ENCODE measurements at places on chromosomes 12 and 14. TPM values are rescaled to one million over a fixed set of nuclear protein-coding genes. Genes with fewer than 3 reads are reported as not detected.

DNA sequence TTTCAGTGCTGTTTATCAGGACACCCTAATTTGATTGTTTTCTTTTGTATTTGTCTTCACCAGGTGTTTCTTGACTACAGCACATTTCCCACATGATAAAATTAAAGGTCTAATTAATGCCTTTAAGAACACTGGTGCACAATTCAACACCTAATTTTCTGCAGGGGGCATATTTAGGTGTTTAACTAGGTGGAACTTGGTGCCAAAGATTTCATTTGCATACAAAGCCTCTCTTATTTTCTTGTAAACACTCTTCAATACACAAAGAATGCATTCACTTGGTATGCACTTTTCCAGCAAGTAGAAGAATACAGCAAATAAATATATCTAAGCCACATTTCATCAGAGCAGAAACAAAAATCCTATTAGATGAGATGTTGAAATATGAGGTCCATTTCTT lies 646.2 kb upstream of the FOXG1 start:
- DNase-seq, result no peak
- H3K4me3 ChIP-seq, result no peak overlapping the region
- no peaks in the 10 kb centered on the region for H3K27me3 ChIP-seq
- H3K4me1 ChIP-seq, result no peaks in the 10 kb centered on the region

- H3K4me3 ChIP-seq, result no peak overlapping the region
- H3K36me3 ChIP-seq, result no peaks in the 10 kb centered on the region
- H3K27ac ChIP-seq, result no peak overlapping the region
- no peaks in the 10 kb centered on the region for H3K4me1 ChIP-seq
- no peaks in the 10 kb centered on the region for H3K27me3 ChIP-seq
- no peak for DNase-seq
These were observed 91.8 kb upstream of the ATP2B1 start for GRCh38 chr12:89800435-89800834.

DNA sequence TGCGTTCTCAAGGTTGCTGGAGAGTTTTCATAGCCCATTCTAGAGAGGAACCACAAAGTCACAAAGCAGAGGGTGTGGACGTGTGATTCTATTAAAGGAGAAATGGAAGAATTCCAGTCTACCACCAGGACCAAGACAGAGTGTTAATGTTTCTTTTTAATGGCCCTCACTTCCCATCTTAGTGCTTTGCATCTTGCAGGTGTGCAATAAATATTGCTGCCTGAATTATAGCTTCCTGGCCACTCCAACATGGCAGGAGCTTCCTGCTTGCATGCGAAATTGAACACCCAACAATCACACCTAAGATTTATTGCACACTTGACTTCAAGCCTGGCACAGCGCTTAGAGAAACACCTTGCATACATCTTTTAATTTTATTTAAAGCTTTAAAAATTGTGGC lies 22.4 kb upstream of the PPP1CC start:
- no peaks in the 10 kb centered on the region for H3K4me1 ChIP-seq
- DNase-seq, result no peak
- no peaks in the 10 kb centered on the region for H3K27me3 ChIP-seq
- H3K4me3 ChIP-seq, result no peak overlapping the region
- no peak overlapping the region for H3K27ac ChIP-seq
- no peaks in the 10 kb centered on the region for H3K36me3 ChIP-seq

Gene VSX2
- total RNA-seq, result not detected

DNA sequence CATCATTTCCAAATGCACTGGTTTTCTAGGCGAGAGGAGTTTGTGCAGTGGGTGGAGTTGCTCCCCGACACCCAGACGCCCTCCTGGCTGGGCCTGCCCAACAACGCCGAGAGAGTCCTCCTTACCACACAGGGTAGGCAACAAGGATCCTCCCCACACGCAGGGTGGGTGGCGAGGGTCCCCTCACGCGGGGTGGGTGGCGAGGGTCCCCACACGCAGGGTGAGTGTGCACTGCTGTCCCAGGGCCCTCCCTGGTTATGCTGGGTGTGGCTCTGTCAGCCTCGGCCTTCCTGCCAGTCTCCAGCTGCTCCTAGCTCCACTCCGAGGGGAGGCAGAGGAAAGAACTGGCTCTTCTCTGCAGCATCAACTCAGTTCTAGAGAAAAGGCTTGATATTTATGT lies 42.3 kb downstream of the HSP90AA1 start:
- DNase-seq, result no peak
- H3K36me3 ChIP-seq, result peaks cover 77% of the 10 kb centered on the region
- H3K27me3 ChIP-seq, result no peaks in the 10 kb centered on the region
- H3K4me1 ChIP-seq, result no peaks in the 10 kb centered on the region
- no peak overlapping the region for H3K4me3 ChIP-seq
- H3K27ac ChIP-seq, result no peak overlapping the region

DNA sequence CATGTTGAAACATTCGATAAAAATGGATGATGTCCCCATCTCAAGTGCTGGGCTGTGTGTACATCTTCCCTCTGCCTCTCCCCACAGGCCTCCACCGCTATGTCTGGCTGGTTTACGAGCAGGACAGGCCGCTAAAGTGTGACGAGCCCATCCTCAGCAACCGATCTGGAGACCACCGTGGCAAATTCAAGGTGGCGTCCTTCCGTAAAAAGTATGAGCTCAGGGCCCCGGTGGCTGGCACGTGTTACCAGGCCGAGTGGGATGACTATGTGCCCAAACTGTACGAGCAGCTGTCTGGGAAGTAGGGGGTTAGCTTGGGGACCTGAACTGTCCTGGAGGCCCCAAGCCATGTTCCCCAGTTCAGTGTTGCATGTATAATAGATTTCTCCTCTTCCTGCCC lies 8.6 kb downstream of the PEBP1 start:
- no peaks in the 10 kb centered on the region for H3K27me3 ChIP-seq
- DNase-seq, result no peak
- H3K27ac ChIP-seq, result no peak overlapping the region
- no peak overlapping the region for H3K4me3 ChIP-seq

DNA sequence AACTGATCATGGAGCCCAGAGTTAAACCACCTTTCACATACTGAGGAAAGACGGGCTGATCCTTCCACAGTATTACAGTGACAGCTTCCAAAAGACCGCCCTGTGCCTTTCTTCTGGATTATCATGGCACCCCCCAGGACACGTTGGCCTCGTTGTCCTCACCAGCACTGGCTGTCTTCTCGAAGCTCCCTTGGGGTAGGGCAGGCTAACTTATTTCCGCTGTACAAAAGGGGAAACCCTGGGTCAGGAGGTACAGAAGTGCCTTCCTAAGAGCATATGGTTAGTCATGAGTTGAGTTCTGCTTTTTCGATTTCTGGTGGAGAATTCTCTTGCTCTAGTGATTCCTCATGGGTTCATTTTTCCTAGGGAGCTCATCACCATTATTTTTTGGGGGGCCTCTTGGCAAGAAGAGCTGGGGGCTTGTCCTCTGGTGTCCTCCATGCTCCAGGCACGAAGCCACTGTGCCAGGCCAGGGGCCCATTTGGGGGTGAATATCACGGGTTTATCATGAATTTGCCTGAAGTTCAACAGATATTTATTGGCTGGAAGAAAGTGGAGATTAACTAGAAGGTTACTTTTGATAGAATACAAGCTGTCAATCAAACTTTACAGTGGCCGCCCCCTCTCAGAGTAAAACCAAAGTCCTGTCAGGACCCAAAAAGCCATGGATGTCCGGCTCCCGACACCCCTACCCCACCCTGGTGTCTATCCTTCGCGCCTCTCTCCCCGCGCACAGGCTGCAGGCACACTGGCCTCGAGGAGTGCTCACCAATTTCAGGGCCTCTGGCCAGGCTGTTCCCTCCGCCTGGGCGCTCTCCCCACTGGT lies 8.8 kb upstream of the TRAF3 start:
- H3K4me1 ChIP-seq, result no peaks in the 10 kb centered on the region
- H3K36me3 ChIP-seq, result no peaks in the 10 kb centered on the region
- H3K27me3 ChIP-seq, result no peaks in the 10 kb centered on the region
- no peak overlapping the region for H3K27ac ChIP-seq

DNA sequence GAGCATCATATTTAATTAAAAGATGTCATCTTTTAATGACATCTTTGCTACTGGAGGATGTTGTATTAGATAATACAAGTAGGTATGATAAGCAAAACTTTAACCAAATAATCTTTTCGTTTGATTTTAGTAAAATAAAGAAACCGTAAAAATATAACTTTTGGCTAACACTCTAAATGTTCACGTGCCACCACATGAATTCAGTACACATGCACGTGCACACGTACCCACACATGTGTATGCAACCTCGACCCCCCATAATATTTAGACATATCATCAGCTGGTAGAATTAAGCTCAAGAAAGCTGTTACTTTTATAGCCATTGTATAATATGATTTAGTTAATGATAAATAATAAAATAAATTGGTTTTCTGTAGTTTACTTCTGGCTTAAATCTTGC lies 566.6 kb upstream of the FBXO33 start:
- H3K4me1 ChIP-seq, result no peaks in the 10 kb centered on the region
- DNase-seq, result no peak
- H3K4me3 ChIP-seq, result no peak overlapping the region
- no peaks in the 10 kb centered on the region for H3K36me3 ChIP-seq

- no peak for DNase-seq
- H3K4me1 ChIP-seq, result no peaks in the 10 kb centered on the region
- H3K27me3 ChIP-seq, result no peaks in the 10 kb centered on the region
- no peak overlapping the region for H3K27ac ChIP-seq
- no peaks in the 10 kb centered on the region for H3K36me3 ChIP-seq
These were observed 24.1 kb downstream of the SLC4A8 start for GRCh38 chr12:51448618-51449256.

Gene FERMT2
- total RNA-seq, result 0.22 TPM

Gene PTPRO
- total RNA-seq, result 0.94 TPM

DNA sequence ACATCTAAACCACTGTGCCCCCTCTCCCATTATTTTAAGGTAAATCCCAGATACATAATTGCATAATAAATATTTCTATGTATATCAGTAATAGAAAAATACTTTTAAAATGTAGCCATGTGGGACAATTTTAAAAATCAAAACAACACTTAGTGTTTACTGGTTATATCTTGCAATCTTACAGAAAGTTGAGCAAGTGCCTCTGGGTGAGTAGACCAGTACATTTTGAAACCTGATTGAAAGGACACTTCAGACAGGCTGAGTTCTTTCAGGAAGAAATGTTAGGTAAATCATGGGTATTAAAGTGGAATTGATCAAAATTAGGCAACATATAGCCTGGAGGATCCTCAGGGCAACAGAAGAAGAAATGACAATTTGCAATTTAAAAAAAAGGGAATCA lies 7.2 kb downstream of the SLC38A4 start:
- no peaks in the 10 kb centered on the region for H3K36me3 ChIP-seq
- DNase-seq, result no peak
- H3K4me1 ChIP-seq, result no peaks in the 10 kb centered on the region
- no peak overlapping the region for H3K4me3 ChIP-seq
- no peak overlapping the region for H3K27ac ChIP-seq

Gene RBP5
- not detected for total RNA-seq

Gene NPFF
- total RNA-seq, result not detected

Gene ANO4
- not detected for total RNA-seq

GRCh38 chr12:109910969-109911348 lies 10.9 kb downstream of the TCHP start:
- no peak for DNase-seq
- no peak overlapping the region for H3K27ac ChIP-seq
- H3K36me3 ChIP-seq, result peaks cover 87% of the 10 kb centered on the region

- DNase-seq, result no peak
- no peak overlapping the region for H3K27ac ChIP-seq
- H3K27me3 ChIP-seq, result no peaks in the 10 kb centered on the region
- no peak overlapping the region for H3K4me3 ChIP-seq
These were observed 43.7 kb upstream of the ATP2B1 start for GRCh38 chr12:89752341-89752740.

Gene GNG2
- 252 TPM for total RNA-seq

DNA sequence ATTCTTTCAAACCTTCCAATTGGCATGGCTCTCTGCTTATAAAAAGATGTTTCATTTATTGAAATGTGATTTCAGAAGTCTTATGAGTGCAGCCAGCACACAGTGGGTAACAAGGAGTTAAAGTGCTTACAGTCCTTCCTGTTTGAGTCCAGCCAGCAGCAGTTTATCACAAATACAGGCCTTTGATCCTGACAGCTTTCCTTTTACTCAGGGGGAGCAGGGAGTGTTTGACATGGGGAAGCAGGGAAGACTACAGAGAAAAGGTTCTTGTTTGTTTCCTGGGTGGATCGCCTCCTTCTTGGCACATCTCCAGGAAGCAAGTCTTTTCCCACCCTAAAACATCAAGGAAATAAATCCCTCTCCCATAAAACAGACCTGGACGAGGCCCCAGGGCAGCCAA lies 216.1 kb downstream of the MSRB3 start:
- H3K27me3 ChIP-seq, result no peaks in the 10 kb centered on the region
- H3K27ac ChIP-seq, result no peak overlapping the region
- no peak for DNase-seq
- no peak overlapping the region for H3K4me3 ChIP-seq
- H3K4me1 ChIP-seq, result no peaks in the 10 kb centered on the region

GRCh38 chr14:53927171-53927570 lies 29.5 kb downstream of the BMP4 start:
- no peaks in the 10 kb centered on the region for H3K4me1 ChIP-seq
- H3K4me3 ChIP-seq, result no peak overlapping the region
- no peak overlapping the region for H3K27ac ChIP-seq
- no peak for DNase-seq
- no peaks in the 10 kb centered on the region for H3K27me3 ChIP-seq

DNA sequence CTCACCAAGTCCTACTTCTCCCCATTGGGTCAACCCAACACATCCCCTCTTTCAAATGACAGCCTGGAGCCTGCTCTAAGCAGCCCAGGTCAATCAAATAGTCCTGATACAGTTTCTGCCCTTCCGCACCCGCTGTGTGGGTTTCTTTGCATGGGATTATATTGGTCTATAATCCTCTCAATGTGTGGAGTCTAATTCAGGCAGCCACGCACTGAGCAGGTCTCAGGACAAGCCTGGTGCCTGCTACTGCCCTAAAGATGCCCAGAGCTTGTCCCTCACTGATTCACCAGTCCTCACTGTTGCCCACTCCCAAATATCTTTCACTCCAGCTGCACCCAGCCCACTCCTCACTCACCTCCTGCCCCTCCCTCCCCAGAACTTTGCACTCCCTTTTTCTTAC lies 16.4 kb downstream of the ACTN1 start:
- H3K27me3 ChIP-seq, result no peaks in the 10 kb centered on the region
- H3K36me3 ChIP-seq, result no peaks in the 10 kb centered on the region

DNA sequence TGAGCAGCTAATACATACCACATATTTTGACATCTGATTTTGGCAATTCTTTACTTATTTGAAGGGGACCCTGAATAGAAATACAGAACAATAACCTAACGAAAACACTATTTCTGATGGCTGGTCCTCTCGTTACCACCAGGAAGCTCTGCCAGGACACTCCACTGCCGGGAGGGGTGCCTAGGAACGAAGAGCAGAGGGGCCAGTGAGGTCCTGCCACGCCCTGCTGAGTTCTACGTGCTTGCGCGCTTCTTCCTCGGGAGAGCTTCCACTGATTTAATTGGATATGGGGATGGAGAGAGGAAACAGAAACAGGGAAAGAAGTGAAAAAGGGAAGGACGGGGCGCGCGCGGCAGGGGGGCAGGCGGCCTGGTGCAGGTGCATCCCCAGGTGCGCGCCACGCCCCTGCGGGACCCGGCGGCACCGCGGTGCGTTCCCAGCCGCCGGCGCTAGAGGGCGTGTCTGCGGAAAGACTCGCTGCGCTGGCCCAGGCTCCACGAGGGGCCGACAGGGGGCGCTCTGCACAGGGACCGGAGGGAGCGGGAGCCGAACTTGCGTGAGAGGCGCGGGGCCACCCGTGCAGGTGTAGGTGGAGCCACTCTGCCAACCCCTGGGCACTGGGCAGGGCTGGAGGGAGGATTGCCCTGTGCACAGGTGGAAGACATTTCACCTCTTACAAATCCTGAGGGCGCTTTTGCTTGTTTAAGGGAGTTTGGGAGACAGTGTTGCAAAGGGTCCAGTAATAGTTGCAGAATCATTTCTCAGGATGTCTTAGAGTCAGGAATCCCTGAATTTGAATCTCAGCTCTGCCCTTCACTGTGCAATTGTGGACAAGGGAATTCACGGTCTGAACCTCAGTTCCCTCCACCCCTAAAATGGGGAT lies 986.3 kb upstream of the TMEM132C start:
- H3K27me3 ChIP-seq, result no peaks in the 10 kb centered on the region
- no peaks in the 10 kb centered on the region for H3K4me1 ChIP-seq
- H3K27ac ChIP-seq, result no peak overlapping the region
- DNase-seq, result peak; percentile 40
